ENCODE measurements at places on chromosomes 12 and 14. TPM values are rescaled to one million over a fixed set of nuclear protein-coding genes. Genes with fewer than 3 reads are reported as not detected.

Gene EMP1
- 35.0 TPM for total RNA-seq

GRCh38 chr14:70995671-70996070, 88.4 kb downstream of the PCNX1 start:
- H3K27ac ChIP-seq, result no peak overlapping the region
- H3K27me3 ChIP-seq, result no peaks in the 10 kb centered on the region
- peaks cover 25% of the 10 kb centered on the region for H3K36me3 ChIP-seq
- H3K4me3 ChIP-seq, result no peak overlapping the region
- DNase-seq, result no peak

DNA sequence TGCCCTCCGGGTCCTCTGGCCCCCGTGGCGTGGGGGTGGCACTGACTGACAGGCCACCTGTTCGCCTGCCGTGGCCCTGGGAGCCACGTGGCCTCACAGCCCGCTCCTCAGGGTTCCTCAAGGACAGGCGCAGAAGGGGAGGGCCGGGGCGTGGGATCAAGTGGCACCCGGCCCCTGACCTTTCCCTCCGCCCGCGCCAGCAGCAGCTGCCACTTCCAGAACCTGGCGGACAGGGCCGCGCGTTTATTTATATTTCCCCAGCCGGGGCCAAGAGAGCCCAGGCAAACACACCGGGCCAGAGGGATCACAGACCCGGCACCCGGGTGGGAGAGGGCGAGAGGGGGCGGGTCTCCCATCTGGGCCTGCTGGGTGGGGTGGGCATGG, 92.6 kb downstream of the RFLNA start:
- no peak overlapping the region for H3K27ac ChIP-seq
- H3K36me3 ChIP-seq, result peaks cover 2% of the 10 kb centered on the region
- no peak overlapping the region for H3K4me3 ChIP-seq
- H3K27me3 ChIP-seq, result no peaks in the 10 kb centered on the region
- DNase-seq, result no peak
- peaks cover 36% of the 10 kb centered on the region for H3K4me1 ChIP-seq

DNA sequence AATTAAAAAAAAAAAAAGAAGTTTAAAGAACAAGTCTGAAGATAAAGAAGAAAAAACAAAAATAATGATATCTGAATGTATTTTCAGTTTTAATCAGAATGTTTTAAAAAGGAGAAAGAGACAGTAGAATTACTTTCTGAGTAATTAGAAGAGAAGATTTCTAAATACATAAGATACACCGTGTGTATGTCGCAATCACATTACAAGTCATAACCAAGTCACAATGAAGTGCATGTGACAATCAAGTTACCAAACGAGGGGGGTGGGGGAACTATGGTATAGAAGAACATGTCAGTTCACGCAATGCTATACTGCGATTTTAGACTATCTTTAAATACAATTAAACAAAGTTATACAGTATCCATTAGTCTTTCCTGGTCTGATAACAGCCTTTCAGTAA, 1464.1 kb upstream of the FLRT2 start:
- no peaks in the 10 kb centered on the region for H3K4me1 ChIP-seq
- H3K36me3 ChIP-seq, result no peaks in the 10 kb centered on the region
- no peak overlapping the region for H3K27ac ChIP-seq
- no peaks in the 10 kb centered on the region for H3K27me3 ChIP-seq
- DNase-seq, result no peak

GRCh38 chr12:92085736-92086040, 60.0 kb downstream of the BTG1 start:
- no peak overlapping the region for H3K27ac ChIP-seq
- no peak overlapping the region for H3K4me3 ChIP-seq
- no peaks in the 10 kb centered on the region for H3K27me3 ChIP-seq
- H3K36me3 ChIP-seq, result peaks cover 2% of the 10 kb centered on the region

All from activated CD4-positive, alpha-beta T cell treated with anti-CD3 and anti-CD28 coated beads, Interleukin-2, amount 10 ng/mL, durations not matched to agents 7 days and 5 days (primary cell).